Activated CD4-positive, CD25-positive, alpha-beta regulatory T cell (primary cell): ENCODE measurements at places on chromosomes 5 and 9.

DNA sequence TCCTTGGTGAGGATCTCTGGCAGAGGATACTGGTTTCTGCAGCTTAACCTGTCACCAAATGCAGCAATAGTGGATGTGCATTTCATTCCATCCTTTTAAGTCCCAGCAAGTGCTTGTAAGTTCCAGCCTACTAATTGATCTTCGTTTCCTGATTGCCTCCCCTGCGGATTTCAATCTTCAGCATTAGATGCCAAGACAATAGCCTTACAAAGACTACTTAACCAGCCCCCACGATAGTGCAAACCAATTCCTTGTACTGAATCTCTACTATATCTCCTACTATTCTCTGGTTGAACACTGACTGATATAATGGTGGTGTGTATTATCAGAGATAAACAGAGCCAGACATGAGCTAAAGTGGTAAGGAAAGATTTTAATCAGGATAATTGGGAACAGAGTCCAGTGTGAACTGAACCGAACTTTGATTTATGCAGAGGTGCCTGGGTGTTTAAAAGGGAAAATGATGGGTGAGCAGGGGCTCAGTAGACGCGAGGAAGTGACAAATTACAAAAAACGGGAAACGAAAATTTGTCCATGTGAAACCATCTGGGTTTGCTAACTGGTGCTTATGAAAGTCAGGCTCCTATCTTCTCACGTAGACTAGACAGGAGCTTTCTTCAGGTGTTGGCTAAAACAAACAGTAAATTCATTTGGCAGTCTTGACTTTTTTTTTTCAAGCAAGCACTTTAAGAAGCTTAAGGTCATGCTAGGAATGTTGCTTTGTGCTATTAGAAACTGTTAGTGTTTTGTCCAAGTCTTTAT, 106.9 kb upstream of the ST8SIA4 start:
- no peak for DNase-seq

GRCh38 chr5:61901997-61902396, 404.0 kb upstream of the KIF2A start:
- DNase-seq: no peak

- DNase-seq: no peak
These were observed 566.8 kb upstream of the DMAC1 start for GRCh38 chr9:8366161-8366926.

DNA sequence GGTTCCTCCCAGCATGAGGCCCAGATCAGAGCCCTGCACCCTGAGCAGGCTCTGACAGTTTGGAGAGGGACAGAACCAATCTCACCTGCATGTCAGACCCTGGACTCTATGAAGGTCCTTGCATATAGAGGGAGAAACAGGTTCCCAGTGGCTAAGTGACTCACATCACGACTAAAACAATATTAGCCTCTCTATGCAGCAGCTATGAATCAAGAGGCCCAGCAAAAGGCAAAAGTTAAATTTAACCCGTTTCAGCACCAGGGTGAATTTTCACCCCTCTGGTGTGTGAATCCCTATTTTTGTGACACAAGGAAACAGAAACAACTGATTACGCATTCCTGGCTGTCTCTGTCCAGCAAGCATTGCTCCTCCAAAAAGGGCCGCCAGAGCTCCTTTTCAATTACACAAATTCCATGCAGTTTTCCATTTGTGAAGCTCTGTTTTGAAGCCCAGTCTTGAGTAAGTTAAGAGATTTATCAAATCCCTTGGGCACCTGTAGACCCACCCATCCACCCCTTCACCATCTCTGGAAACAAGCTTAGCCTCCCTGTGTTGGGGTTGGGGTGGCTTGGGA, 136.6 kb downstream of the GABBR2 start:
- DNase-seq: no peak

- DNase-seq: no peak
These were observed 48.5 kb downstream of the RNF180 start for GRCh38 chr5:64214132-64214531.
